Ecto neural progenitor cell (in vitro differentiated cells): ENCODE measurements at places on chromosomes 2 and 18.
A peak's percentile ranks its signal among the peaks of the same experiment; 100 is the strongest.

- no peak for DNase-seq
Observed at GRCh38 chr2:200258881-200259576, 47.5 kb upstream of the SPATS2L start.

DNA sequence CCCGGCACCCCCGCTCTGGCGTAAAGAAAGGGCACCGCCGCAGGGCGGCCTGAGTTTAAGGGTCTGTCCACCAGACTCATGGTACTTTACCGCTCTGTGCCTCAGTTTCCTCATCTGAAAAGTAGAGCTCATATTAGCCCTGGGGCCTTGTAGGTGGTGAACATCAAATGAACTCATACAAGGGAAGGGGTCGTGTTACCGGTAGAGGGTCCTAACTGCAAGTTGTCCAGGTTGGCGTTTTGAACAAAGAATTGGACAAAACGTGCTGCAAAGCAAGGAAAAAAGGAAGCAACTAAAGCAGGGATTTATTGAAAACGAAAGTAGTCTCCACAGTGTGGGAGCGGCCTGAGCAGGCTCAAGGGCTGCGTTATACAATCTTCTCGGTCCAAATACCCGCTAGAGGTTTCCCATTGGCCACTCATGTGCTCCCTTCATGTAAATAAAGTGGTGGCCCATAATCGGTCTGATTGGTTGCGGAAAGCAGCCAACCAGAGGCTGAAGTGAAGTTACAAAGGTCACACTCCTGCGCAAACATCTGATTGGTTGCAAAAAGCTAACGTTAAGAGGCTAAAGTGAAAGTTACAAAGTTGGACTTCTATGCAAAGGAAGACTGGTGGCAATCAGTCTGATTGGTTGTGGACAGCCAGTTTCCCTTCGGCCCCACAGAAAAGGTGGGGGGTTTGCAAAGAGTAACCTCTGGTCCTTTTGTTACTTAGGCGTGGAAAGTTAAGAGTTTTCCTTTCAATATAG lies 80.7 kb upstream of the LDLRAD4 start:
- DNase-seq = no peak

GRCh38 chr2:12199491-12200211 lies 453.2 kb downstream of the LPIN1 start:
- DNase-seq = no peak

DNA sequence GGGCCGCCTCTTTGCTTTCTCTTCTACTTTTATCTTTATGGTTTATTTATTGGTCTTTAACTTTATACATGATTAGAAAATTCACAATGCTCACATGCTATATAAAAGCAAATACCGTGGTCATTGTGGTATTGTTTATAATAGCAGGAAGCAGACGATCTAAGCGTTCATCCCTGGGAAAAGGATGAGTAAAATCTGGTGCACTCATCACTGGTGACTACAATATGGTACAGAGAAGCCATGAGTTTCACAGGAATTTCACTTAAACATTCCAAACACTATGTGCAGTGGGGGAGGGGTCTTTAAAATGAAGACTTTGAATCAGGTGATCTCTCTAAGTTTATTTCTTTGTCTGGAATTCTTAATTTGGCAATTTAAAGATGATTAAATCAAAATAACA lies 97.9 kb downstream of the SCN3A start:
- DNase-seq = no peak

DNA sequence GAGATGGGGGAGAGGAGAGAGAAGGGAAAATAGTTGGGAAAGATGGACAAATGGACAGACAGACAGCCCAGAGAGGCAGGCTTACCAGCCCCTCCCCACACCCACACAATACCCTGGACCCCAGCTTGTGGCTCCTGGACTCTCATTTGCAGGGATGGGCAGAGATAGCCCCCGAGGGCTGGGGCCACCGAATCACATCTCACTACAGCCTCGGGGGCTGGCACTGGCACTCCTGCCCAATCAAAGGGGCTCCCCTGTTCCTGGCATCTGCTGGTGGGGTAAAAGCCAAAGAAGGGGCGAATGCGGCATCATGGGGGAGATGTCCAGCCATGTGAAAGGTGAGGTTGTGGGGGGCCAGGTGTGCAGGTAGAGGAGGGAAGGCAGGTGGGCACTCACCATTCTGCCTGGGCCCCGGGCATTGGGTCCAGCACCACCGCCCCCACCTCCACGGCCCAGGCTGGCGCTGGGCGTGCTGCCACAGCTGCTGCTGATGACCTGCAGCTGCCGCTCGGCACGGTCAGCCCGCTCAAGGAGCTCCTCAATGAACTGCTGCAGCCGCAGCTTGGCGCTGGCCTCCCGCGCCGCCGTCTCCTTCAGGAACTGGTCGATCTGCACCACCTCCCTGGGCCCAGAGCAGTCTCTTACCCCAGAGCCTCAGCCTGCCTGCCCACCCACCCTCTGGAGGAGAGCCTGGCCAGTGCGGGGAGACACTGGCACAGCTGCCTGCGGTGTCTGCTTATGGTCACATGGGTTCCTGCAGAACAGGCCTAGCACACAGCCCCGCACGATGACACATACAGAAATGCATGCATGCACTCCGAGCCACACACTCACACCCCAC lies 18.0 kb downstream of the FBXO41 start:
- DNase-seq = peak; percentile 38

GRCh38 chr2:143603846-143604565 lies 474.8 kb downstream of the ARHGAP15 start:
- DNase-seq = no peak

DNA sequence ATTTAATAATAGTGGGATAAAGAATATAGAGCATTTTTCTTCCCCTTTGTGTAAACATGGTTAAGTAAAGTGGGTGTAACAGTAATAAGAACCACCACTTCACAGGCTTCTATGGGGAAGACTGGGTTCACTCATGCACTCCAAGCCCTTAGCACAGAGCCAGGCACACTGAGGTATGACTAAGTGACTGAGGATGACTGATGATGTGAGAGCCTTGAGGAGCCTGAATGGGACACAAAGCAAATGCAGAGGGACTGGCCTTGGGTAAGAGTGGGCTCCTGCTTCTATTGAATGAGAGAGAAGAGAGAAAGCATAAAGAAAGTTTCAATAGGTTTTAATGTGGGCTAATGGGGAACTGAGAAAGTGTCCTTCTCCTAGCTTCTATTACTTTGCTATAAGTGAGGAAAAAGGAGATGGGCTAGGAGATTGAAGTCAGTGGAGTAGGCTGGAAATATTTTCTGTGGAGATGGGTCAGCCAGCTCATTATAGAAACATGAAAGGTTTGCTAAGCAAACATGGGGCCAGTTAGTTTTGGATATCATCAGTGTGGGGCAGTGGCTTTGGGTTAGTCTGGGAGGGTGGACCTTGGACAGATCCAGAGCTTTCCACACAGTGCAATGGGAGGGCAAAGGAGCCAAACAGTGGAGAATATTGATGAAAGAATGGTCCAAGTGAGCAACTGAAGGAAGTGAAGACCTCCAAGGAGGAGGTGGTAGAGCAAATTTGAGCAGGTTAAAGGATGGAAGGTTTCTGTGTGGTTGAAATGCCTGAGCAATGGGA lies 20.6 kb downstream of the IL1F10 start:
- no peak for DNase-seq

- DNase-seq = no peak
Observed at GRCh38 chr18:50183556-50183955, 11.4 kb downstream of the MYO5B start.

DNA sequence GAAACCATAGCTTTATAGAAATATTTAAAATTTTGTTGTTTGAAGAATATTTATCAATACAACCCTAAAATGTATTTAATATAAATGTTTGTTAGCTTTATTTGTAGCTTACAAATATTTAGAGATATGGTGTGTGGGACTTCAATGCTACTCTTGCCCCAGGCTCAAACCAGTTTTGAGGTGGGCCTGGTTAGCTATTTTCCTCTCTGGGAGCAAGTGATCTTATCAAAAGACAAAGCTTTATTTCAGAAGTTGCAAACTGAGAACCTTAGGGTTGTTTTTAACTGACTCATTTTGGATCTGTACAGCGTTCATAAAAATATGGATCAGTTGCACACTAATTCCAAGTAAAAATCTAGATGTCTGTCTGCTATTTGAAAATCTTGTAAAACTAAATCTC lies 563.6 kb upstream of the CDH2 start:
- DNase-seq = no peak

- DNase-seq = no peak
Observed at GRCh38 chr18:22847392-22847791, 85.7 kb upstream of the RBBP8 start.

DNA sequence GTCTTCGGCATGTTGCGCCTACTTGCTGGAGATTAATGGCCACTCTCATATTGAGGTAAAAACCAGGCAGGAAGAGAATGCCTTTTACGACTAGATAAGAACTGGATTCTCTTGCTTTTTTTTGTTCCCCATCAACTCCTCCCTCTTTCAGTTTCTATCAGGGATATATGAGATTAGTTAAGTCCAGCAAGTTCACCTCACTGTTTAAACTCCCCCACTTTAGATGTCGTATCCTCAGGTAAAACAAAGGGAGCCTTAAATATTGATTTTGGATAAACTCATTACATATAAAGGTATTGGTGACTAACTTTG lies 98.4 kb downstream of the PLEKHM3 start:
- DNase-seq = no peak

GRCh38 chr2:122194546-122194945 lies 439.1 kb downstream of the TSN start:
- no peak for DNase-seq

GRCh38 chr2:217248312-217248935 lies 388.6 kb upstream of the TNP1 start:
- DNase-seq = no peak

GRCh38 chr2:96550787-96551604 lies 14.4 kb downstream of the ARID5A start:
- DNase-seq = peak; percentile 45

- no peak for DNase-seq
Observed at GRCh38 chr2:216516730-216517350, 18.2 kb downstream of the RPL37A start.

DNA sequence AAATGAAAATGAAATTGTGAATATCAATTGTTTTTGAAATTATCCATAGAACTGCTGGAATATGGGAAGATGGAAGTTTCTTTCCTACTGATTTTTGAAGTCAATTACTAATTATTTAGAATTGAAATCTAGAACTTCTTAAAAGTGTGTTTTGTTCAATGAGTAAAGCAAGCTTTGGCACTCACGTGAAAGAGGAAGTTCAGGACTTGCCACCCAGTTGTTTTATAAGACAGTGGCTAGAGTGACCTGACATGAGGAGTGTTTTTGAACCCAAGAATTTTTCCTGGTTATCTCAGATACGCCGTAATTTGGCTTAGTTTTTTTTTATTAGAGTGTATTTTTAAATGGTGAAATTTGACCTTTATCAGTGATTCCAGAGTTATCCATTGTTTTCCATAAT lies 3.5 kb downstream of the MXD1 start:
- no peak for DNase-seq

DNA sequence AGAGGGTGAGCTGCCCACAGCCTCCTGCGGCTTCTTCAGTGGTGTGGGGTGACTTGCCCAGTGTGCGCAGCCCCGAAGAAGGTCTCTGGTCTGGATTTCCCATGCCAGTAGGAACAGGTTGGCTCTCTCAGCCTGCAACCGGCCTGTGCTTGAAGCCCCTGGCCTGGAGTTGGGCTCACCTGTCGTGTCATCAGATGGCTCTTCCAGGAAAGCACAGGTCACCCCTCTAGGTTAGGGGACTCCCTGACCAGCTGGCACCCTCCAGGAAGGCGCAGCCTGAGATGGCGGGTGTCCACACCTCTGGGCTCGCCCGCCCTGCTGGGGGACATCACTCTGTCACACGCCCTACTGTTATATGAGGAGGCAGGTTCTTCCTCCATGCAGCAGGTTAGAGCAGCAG lies 179.8 kb downstream of the SEPTIN10 start:
- DNase-seq = no peak

DNA sequence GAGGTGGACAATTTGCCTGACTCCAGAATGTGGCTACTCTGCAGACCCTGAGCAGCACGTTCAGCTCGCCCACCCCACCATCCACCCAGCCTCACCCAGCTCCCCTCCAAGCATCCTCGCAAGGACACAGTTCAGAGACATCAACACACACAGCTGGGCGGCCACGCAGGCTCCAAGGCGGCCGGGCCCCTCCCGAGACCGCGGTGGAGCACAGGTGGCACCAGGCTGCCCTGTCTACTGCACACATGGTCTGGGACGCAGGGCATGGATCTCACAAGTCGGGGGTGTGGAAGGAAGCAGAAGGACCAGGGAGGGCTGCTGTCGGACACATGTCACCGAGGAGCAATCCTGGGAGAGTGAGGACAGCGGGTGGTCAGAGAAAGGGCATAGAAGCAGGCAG lies 36.2 kb downstream of the AQP12A start:
- no peak for DNase-seq

DNA sequence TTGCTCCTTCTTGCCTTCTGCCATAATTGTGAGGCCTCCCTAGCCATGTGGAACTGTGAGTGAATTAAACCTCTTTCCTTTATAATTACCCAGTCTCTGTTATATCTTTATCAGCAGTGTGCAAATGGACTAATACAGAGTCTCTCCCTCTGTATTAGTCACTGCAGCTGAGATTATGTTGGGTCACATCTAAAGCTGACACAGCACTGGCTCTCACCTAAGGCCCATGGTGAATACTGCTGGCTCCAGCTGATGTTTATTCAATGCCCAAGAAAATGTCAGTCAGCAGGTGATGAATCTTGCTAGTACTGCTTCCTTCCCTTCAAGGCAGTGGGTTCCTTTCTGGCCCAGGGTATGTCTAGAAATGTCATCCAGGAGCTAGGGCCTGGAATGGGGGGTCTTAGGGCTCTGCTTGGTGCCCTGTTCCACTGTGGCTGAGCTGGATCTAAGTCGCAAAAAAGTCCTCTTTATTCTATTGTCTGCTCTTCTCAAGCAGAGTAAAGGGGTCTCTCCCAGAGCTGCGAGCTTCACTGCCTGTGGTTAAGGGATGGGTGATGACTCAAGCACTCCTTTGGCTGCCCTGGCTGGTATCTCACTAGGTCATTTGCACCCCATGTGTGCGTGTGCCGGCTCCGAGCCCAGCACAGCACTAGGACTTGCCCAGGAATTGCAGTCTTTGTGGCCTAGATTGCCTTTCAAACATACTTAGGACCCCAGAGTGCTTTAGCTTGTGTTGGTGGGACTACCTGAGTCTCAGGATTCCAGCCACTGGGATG lies 29.9 kb downstream of the PPP1R1C start:
- no peak for DNase-seq

DNA sequence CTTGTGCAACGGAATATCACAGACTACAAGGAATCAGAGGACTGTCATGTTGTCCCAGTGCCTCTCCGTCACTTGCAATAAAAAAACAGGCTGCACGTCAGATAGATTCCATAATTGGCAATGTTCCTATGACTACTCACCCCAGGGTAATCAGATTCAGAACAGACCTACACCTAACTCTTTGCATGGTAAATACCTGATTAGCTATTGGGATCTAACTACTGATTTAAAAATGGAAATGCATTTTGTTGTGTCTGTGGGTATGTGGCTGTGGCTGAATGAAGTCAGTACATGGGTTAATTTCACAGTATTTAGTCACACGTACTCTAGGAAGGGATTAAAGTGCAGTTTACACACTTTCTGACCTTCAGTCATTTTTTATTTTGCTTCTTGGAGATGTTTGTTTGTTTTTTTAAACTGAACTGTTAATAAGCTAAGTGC lies 91.7 kb downstream of the SCN3A start:
- DNase-seq = no peak

GRCh38 chr2:133326652-133327397 lies 241.4 kb downstream of the NCKAP5 start:
- no peak for DNase-seq

- DNase-seq = peak; percentile 49
Observed at GRCh38 chr18:22451796-22452195, 34.1 kb upstream of the CTAGE1 start.

GRCh38 chr2:111118981-111119821 lies 1.5 kb upstream of the BCL2L11 start:
- peak; percentile 61 for DNase-seq
